ENCODE measurements at places on chromosomes 1 and 21.

DNA sequence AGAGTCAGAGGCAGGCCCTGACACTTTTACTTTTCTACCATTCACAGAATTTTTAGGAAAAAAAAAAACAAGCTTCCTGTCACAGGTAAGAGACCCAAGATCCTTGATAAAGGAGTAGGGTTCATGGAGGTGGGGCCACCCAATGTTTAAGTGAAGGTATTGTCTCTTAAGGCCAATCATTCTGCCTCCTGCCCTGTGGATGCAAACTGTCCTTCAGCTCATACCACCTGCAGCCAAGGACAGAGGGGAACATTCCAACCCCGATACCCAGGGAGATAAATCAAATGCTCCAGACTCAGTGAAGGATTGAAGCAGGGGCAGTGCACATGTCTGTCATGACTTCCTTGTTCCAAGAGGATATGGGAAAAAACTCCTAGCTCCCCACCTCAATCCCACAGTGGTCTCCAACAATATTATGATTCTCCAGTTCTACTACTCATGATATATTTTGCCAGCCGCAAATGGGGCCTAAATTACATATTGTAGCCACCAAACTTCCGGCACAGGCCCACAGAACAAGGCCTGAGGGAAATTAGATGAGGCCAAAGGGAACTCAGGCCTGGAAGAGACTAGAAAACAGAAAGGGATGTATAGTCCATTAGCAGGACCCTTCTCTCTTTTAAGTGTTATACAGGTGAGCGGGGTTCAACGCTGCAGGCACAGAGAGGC lies 59.5 kb downstream of the TRABD2B start:
- DNase-seq: no peak

- DNase-seq: peak; percentile 93
Observed at GRCh38 chr1:155893389-155894142, 17.6 kb downstream of the RIT1 start.

DNA sequence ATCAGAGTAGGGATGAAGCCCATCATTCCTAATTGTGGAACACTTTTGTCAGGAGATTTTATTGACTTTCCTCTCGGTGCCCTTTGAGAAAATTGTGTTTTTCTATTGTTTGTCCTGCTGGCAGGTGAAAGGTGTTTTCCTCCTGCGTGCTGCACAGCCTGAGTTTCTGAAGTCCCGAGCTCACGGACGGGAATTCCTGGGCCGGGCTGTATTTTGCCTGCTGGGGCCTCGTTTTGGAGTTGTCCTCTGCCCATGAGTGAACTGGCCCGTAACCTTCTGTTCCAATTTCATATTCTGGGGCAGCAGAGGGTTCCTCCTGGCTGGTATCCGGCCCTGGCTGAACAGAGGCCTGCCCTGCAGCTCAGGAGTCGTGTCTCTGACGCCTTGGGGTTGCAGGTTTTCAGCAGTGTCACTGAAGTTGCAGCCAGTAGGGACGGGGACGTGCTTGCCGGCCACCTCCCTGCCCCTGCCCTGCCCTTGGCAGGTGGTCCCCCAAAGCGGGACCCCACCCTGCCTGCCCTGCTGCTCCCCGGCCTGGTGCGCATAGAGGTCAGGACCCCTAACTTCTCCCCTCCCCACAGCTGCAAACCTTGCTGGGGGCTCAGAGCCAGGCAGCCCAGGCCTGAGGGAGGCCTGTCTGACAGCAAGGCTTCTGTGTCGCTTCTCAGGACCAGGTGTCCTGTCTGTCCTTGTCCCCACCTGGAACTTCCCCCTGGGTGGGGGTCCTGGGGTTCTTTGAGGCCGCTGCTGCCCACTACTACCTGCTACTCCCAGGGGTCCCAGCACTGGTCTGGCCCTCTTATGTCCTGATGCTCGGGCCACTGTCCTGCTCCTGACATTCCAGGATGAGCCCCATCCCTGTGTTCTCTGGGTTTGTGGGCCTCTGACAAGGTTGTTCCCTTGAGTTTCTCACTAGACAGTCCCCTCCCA lies 49.0 kb downstream of the SLX9 start:
- DNase-seq: no peak

GRCh38 chr21:36454706-36455105 lies 25.2 kb downstream of the CLDN14 start:
- DNase-seq: no peak

- no peak for DNase-seq
Observed at GRCh38 chr1:14055442-14056223, 355.6 kb downstream of the PRDM2 start.

GRCh38 chr1:9654834-9655723 lies 3.5 kb downstream of the PIK3CD start:
- no peak for DNase-seq

GRCh38 chr1:221308534-221309511 lies 429.6 kb downstream of the HLX start:
- no peak for DNase-seq

DNA sequence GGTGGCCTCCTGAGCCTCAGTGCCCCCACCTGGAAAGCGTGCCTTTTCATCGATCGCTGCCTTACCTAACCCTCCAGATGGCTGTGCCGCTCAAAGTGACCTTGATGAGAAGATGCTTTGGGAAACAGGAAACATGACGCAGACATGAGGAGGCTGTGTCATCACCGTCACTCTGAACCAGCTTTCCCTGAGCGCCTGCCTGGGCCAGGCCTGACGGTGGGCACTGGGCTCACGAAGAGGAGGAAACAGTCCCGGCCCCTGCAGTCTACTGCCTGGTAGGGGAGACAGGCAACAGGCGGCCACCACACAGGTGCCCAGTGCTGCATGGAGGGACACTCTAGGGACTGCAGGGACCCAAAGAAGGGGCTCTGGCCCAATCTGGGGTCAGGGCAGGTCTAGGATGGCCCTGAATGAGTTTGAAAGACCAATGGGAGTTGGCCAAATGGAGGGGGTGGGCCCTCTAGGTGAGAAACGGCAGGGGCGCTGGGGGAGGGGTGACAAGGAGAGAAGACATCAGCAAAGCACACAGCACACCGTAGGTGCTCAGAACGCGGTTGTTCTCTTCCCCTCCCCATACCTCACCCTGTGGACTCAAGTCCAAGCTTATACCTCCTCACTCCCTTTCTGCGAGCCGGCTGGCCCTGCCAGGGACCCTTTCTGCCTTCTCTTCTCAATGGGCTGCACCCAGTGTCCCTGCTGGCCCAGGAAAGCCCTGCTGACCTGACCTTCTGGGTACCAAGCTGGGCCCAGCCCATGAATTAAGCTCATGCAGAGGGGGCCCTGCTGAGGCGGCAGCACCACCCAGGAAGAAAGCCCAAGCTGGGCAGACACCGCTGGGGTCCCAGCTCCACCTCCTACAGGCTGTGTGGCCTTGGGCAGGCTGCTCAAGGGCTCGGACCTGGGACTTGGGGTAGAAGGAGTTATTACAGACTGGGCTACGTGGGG lies 44.9 kb downstream of the GLIS1 start:
- no peak for DNase-seq

DNA sequence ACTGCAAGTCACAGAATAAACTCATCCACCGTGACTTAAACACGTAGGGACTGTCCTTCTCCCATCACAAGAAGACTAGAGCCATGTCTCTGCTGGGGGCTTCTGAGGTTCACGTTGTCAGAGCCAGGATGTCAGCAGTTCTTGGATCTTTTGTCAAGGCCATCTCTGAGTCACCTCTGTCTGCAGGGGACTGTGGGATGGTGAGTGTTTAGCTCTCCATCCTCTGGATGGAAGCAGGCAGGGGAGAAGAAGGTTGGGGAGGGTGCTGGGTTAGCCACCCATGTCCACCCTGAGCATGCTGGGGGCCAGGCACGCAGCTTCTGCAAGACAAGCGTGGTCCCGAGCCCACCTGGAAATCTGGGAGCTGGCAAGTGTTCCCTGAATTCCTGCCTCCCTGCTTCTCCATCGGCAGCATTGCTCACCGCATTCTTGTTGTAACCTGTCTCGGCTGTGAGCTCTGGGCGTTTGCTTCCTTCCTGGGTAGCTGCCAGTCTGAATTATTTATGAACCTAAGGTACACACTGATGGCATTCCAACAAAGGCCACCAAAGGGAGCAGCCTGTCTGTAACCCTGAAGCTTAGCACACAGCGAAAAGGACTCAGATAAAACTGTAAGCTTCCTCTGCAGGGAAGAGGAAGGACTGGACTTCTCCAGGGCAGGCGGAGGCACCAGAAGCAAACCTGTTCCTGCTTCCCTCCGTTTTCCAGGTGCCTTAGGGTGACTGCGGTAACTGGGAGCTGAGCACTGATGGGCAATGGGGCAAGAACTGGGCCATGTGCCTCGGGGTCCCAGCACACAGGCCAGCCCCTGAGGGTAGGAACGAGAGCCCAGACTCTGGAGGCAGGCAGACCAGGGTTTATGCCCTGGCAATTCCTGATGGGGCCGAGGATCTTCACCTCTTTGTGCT lies 88.6 kb downstream of the RIPK4 start:
- DNase-seq: no peak

GRCh38 chr1:10320336-10320735 lies 78.5 kb upstream of the PGD start:
- DNase-seq: no peak

DNA sequence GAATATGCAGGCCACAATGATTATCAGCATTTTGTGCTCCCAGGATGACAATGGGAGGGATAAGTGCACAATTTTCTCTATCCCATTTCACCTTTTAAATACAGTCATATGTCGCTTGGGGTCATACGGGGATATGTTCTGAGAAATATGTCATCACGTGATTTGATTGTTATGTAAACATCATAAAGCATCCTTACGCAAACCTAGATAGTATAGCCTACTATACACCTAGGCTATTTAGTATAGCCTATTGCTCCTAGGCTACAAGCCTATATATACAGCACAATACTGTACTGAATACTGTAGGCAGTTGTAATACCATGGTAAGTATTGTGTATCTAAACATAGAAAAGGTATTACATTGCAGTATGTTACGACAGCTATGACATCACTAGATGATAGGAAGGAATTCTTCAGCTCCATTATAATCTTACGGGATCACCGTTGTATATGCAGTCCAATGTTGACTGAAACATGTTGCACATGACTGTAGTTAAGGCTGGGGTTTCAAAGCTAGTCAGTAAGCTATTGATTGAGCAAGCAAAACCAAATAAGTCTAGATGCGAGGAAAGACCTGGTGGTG lies 18.9 kb downstream of the RUSC1 start:
- DNase-seq: no peak

- DNase-seq: no peak
Observed at GRCh38 chr1:231037585-231038517, 2.2 kb downstream of the FAM89A start.

GRCh38 chr1:47757226-47757975 lies 239.8 kb downstream of the TRABD2B start:
- no peak for DNase-seq

GRCh38 chr1:60906526-60906925 lies 175.8 kb upstream of the NFIA start:
- DNase-seq: no peak

- no peak for DNase-seq
Observed at GRCh38 chr1:111082421-111083203, 57.3 kb downstream of the DRAM2 start.

DNA sequence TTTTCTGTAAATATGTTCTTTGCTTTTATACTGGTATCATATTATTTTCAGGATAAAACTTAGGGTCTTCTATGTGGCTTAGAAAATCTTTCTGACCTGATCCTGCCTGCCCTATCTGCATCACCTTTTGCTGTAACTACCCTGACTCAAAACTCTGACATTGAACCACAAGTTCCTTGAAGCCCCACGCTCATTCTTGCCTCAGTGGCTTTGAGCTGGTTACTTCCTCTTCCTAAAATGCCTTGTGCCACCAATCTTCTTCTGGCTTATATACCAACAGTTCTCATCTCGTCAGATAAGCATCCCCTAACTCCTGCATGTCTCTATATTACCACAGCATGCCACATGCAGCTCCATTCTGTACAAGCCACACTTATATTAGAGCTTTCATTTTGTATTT lies 84.5 kb upstream of the LRRC7 start:
- no peak for DNase-seq

GRCh38 chr21:31190516-31190915 lies 152.2 kb upstream of the KRTAP19-8 start:
- DNase-seq: no peak

DNA sequence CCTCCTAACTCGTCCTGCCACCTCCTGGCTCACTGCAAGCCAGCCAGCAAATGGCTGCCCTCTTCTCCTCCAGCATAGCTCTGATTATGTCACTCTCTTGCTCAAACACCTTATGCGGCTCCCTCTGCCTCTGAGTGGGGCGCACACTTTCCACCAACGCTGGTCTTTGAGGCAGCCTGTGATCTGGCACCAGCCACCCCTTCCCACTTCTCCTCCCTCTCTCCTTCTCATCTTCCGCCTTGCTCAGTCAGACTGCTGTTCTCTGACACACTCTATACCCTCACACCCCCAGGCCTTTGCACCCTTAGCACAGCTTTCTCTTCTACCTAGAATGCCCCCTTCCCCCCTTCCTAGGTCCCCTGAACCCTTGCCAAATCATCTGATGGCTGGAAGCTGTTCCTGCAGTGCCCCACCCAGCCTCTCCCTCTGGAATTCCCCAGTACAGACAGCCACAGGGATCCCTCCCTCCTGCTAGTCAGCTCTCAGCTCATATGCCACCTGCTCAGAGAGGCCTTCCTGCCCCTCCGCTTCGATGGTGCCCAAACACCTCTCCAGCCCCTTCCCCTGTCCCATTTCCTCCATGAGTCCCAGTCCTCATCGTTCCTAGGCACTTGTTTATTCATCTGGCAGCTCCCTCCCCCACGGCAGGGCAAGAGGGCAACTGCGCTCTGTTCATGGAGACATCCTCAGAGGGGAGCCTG lies 21.7 kb upstream of the PEF1 start:
- no peak for DNase-seq

- DNase-seq: no peak
Observed at GRCh38 chr1:46062651-46063319, 69.6 kb downstream of the PIK3R3 start.

DNA sequence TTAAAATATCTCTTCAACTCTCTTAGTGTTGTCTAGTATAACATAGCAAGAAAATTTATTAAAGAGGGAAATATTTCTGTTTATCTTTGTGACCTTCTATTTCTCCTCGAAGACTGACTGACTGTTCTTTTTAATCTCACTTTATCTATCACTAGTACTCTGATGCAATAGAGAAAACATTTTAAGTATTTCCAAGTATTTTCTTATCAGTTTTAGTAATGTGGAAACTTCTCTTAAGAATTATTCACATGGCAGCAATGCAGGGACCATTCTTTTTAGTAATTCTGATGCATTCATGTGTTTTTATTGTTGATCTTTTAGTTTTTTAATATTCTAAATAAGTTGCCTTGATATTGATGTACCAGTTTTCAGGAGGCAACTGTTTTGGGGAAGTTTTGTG lies 115.7 kb downstream of the NEK7 start:
- no peak for DNase-seq

All from RKO (cell line).